ENCODE measurements at places on chromosomes 3 and 15.

- no peak for DNase-seq
Observed at GRCh38 chr3:16415911-16416476, 97.5 kb downstream of the RFTN1 start.

DNA sequence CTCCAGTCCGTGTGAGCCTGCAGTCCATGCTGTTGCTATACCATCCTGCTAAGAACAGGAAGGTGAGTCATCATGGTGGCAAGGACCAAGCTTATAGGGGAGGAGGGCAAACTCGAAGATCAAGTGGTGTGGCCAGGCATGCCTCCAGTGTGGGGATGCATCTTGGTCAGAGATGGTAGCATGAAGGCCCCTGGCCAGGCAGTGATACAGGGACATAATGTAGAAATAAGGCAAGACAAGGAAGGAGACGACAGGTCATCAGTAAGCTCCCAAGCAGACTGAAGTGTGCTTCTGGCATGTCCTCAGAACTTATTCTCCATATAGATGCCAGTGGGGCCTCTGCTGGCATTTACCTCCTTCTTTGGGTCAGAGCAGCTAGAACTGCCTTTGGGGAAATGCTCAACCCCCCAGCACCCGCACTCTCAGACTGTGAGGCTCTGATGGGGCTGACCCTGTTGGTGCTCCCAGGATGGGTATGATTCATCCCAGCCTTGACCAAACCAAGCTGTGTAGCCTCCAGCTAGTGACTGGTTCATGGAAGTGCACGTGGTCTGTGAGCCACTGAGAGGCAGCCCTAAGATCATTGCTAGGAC, 52.5 kb upstream of the ATP2B2 start:
- DNase-seq = peak; percentile 56

DNA sequence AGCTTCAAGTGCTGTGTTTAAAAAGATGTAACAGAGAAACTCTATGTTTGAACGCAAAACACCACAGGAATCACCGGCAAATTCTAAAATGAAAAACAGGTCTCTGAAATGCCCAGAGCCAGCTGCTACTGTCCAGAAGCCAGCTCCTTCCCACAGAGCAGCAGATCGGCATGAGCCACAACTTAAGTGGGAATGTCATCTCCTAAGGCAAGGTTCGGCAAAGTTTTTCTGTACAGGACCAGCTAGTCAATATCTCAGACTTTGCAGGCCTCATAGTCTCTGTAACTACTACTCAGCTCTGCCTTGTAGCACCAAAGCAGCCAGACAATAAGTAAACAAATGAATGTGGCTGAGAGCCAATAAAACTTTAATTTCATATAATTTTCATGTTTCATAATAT, 4.9 kb downstream of the PLOD2 start:
- DNase-seq = no peak

DNA sequence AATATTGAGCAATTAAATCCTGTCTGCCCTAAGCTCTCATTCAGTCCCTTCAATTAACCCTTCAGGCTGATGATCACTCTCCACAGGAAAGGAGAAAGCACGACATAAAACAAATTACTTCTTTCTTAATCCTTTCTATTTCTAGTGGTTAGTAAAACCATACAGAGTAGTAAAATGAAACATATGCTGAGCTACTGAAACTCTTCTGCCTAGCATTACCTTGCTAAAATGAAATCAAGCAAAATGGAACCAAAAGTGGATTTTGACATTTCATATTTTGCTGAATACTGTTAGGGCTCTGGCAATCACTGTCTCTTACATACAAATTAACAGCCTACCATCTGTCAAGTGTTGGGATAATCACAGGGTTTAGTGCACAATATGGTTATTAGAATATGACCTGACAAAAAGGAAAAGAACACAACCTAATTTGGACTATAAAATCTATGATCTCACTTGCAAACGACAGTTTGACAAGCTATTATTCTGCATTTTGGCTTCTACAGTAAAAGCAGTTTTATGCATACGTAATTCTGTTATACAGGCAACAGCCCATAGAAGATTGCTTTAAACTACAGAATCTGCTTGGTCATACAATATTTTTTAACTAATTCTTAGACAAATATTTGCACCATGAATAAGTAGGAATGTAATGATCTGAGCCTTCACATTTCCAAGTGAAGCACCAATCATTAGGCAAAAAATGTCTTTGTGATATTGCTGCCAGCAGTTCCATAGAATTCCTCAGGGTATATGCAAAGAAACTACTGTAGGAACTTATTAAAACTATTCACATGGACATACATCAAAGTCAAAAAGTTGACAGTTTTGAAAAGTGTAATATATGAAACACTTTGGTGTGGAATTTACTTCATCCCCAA, 105.0 kb downstream of the FHIT start:
- DNase-seq = no peak

DNA sequence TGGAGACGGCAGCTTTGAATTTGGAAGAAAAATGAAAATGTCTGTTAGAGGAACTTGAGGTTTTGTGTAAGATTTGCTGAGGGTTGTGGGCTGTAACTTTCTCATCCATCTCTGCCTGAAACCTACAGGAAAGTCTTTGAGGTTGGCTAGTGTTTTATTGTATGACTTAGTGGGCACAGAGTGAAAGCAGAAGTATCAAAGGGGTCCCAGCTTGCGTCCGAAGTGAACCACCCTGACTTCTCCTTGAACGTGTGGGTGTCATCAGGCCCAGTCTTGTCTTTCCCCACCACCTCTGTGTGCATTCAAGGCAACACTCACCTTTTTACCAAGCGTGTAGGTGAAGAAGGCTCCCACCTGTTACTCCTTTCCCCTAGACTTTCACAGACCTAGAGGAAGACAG, 682.1 kb upstream of the CFAP20DC start:
- DNase-seq = no peak

- DNase-seq = no peak
Observed at GRCh38 chr15:98035577-98036010, 75.1 kb downstream of the ARRDC4 start.

GRCh38 chr3:171099911-171100310, 73.4 kb upstream of the SLC2A2 start:
- DNase-seq = no peak

DNA sequence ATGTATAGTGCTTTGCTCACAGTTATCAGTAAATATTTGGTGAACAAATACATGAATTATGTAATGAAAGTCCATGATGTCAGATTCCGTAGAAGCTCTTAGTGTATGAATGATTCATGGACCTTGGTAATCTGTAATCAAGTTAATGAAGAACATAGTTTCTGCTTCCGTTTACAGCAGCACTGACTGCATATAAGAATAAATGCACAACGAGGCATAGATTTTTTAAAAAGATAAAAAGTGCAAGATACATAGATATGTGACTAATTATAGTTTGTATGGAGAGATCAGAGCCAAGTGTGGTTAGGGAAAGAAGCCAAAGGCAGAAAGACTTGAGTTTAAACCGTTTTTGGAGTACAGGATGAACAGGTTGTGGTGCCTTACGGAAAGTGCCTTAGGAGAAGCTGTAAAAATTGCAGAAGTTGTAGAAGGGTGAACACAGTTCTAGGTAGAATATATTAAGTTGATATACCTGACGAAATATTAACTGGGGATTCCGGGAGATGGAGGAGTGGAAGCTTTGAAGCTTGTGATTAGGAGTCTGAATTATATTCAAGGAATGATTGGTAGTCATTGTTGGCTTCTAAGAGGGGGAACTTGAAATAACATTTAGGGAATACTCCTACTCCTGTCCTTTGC, 293.1 kb downstream of the NLGN1 start:
- DNase-seq = no peak

DNA sequence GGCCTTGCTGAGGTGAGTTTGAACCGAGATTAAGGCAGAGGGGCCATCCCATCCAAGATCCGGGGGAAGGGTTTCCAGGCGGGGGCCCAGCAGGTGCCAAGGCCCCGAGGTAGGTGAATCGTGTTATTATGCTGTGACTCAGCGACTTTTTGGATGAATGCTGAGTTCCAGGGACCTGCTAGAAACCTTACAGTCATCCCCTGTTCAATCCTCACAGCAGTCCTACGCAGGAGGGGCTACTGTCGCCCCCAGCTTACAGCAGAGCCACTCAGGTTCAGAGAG, 40.9 kb downstream of the DNAJB8 start:
- no peak for DNase-seq

GRCh38 chr3:20327889-20328288, 141.9 kb upstream of the SGO1 start:
- no peak for DNase-seq

DNA sequence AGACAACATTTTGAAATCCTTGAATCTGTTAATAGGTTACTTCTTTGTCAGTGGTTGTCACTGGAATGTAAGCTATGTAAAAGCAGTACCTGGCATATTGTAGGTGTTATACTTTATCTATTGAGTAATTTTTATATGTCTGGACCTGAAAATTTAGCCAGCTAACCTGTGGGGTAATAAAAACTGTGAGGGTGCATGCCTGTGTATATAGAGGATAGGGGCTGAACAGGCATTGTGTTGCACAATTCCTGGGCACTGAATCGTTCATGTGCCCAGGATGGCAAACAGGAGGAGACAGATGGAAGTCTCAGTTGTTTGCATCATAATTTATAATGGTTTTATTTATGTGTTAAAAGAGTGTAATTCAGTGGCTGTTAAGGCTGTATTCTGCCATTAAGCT, 67.1 kb downstream of the ARMC8 start:
- no peak for DNase-seq

GRCh38 chr15:63287109-63287508, 9.7 kb downstream of the APH1B start:
- no peak for DNase-seq

- no peak for DNase-seq
Observed at GRCh38 chr3:99186016-99186415, 284.5 kb upstream of the DCBLD2 start.

DNA sequence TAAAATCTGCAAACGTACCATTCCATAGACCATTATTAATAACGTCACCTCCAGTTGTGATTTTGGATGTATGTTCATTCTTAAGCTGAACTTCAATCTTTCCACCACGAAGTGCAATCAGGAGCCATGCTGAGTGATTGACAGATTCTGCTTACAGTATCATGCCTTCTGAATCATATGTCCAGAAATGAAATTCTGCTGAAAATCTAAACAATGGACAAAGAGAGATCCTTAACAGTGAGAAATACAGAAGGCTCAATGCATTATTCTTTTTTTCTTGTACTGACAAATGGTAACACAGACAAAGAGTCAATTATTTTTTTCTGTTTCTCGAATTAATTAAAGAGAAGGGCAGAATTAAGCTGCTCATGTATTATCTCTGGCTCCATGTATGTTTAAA, 1114.5 kb downstream of the EPHA3 start:
- DNase-seq = no peak

- DNase-seq = no peak
Observed at GRCh38 chr3:69322158-69322509, 63.8 kb downstream of the FRMD4B start.

DNA sequence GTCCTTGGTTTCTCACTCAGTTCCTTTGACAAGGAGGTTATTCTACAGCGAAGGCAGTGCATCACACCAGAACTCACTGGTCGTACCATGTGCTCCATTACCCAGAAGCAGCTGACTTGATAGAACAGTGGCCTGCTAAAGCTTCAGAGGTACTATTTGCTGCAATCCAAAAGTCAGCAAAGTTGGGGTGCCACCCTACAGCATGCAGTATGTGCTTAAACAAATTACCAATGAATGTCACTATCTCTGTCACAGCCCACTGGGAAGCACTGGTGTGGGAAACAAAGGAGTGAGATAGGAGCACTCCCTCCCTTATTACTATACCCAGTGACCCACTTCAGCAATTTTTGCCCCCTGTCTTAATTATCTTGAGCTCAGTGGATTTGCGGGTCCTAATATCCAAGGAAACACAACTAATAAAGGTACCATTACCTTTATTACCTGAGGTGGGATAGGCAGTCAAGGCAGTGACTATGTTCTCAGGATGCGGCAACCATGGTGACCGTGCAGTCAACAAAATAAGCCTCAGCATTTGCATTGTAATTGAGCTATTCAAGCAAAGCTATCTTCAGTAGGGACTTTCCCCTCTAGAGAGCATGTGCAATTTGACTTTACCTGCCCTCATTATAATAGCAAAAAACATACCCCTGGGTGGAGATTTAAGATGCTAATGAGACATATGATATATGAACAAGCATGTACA, 199.4 kb downstream of the OCA2 start:
- no peak for DNase-seq

DNA sequence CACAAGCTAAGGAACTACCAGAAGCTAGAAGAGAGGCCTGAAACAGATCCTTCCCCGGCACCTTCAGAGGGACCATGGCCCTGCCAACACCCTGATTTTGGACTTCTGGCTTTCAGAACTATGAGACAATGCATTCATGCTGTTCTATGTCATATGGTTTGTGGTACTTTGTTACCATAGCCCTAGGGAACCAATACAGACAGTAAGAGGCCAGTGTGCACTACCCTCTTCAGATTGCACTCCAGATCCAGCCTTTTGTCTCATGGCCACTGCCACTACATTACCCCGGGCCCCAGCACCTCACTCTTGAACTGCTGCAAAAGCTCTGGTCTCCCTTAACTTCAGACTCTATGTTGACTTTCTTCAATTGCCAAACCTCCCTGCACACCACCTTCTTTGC, 24.0 kb downstream of the AAGAB start:
- DNase-seq = no peak

GRCh38 chr3:168589376-168589775, 493.7 kb upstream of the GOLIM4 start:
- no peak for DNase-seq

- peak; percentile 1 for DNase-seq
Observed at GRCh38 chr15:97521381-97522285, 438.9 kb upstream of the ARRDC4 start.

GRCh38 chr3:123081718-123082369, 15.0 kb downstream of the PDIA5 start:
- DNase-seq = no peak

- peak; percentile 95 for DNase-seq
Observed at GRCh38 chr15:90931828-90932659, at the start of gene HDDC3. Gene HDDC3, minus strand, starts transcription at chr15:90932549. Its CDS starts 9 bp downstream, at chr15:90932540.

GRCh38 chr3:14845180-14845579, 26.4 kb downstream of the FGD5 start:
- DNase-seq = no peak

- DNase-seq = peak; percentile 58
Observed at GRCh38 chr15:58309963-58310928, 121.5 kb upstream of the LIPC start.

DNA sequence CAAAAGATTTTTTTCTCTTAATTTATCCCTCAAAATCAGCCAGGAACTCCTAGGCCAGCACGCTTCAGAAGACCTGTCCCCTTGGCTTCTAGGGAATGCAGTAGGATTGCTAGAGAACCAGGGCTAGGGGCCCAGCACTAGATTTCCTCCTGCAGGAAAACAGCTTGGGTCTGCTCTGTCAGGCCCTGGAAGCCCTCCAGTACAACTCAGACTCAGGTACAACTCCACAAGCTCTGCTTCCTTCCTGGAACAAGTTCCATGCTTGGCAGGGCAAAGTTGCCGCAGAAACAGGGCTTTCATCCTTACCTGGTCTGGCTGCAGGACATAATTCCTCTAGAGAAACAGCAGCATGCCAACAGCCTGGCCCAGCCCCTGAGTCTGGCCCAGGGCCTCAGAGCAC, 96.1 kb upstream of the CTNNB1 start:
- DNase-seq = no peak

DNA sequence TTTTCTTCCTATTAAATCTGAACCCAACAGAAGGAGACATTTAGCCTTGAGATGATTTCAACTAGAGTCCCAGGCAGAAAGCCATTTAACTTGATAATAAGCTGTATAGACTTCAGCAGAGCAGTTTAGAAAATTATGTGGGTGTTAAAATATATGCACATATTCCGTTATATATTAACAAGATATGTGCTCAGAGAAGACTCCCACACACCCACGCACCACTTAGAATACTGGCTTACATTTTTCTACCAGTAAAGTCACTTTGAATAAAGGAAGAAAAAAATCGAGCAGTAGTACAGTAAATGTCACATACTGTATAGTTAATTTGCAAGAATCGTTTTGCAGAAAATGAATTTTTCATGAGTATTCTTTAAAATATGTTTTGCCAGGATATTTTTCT, 599.3 kb downstream of the FGF12 start:
- DNase-seq = no peak
